Fibroblast of the aortic adventitia (primary cell): ENCODE measurements at places on chromosomes 13 and 19. TPM values are rescaled to one million over a fixed set of nuclear protein-coding genes. Genes with fewer than 3 reads are reported as not detected.

DNA sequence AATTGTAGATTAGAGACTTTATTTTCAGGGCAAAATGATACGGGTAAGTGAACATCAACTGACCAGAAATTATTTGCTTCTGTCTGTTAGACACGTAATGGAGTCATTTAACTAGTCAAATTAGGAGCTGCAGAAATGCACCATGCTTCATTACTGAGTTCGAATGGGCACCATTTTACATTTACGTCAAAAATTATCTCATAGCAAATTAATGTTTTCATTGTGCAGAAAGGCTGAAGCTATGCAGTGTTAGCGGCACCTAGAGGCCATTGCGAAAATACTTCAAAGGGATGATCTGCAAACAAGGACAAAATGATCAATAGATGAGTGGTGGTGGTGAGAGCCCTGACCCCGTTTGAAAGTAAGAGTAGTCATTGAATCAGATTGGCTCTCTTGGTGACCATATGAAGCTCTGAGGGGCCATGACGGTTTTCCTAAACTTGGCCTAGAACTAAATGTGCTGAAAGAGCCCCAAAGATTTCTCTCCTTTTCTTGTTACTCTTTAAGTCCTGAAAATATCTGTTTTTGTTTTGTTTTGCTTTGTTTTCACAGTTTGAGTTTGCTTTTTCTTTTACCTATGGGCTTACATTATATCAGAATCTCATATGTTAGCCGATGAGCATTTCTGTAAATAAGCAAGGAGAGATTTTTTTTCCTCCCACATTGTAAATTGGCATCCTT lies 277.9 kb downstream of the ZNF536 start:
- DNase-seq = peak; percentile 64

DNA sequence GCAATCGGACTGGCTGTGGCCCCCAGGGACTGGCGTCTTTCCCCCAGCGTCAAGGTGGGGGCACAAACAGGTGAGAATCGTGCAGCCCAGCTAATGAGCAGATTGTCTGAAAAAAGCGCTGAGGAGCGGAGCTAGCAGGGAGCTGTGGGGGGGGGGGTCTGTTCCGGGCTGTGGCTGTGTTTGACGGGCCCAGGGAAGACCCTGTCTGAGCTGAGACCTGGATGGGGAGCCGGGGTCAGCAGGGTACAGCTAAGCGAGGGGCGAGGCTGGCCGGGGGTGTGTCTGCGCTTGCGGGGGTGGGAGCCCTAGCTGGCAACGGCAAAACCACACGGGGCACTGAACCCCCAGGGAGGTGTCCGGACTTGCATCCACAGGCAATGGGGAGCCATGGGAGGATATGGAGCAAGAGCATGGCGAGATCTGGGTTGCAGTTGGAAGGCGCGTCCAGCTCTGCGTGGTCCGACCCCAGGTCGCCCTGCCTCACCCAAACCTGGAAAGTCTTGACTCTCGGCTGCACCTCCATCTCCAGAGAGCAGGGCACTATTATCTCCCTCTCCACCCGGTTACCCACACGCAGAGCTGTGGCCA lies 4.6 kb downstream of the LINGO3 start:
- no peak for DNase-seq

The ZFR2 gene
- total RNA-seq = not detected in 2 replicates

The OR4F17 gene
- total RNA-seq = not detected in 2 replicates

The KCNJ14 gene
- total RNA-seq = 0.54 and 1.3 TPM in 2 replicates
